ENCODE measurements at places on chromosomes 5 and 9.

DNA sequence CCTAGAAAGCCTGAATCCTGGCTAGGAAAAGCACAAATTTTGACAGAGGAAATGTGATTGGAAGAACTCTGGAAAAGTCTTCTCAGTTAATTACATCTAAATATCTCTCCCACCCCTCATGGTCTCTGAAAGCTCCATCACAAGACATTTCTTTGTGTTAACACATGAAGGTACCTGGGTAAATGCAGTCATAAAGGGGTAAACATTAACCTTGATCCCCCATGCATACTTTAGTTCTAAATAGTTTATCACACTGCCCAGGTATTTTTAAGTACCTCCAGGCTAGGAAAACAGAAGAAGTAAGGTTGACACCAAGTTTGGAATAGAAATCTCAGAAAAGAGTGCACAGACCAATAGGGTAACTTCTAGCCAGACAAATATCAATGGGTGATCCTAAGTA lies 334.5 kb downstream of the PIK3R1 start:
- no peak overlapping the region for H3K4me3 ChIP-seq
- no peaks in the 10 kb centered on the region for H3K27me3 ChIP-seq
- no peak overlapping the region for H3K27ac ChIP-seq
- no peaks in the 10 kb centered on the region for H3K36me3 ChIP-seq
- no peak for DNase-seq

DNA sequence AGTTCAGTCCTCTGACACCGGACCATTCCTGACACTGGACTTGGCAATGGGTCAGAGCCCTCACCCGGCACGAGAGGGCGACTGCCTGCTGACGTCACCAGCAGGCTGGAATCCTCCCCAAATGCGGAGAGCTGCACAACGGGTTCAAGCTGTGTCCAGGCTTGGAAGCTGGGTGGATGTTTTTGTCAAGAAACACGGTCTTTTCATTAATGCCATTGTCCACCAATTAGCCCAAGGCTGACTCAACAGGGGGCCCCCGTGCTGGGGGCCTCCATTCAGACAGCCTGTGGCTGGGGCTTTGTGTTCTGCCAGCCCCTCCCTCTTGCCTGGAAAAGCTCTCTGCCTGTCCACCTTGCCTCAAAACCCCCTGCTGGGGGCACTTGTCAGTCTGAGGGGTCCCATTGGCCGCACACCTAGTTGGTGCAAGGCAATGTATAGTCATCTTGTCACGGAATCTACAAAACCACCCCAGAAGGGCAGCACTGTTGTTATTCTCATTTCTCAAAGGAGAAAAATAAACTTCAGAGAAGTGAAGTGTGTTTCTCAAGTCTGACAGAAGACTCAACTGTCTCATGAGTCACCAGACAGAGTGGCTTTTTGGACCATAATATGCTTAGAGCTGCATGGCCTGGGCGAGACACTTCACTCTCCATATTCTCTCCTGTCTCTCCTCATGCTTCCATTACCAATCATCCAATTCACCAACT lies 24.6 kb downstream of the NDUFA8 start:
- H3K4me3 ChIP-seq: no peak overlapping the region
- H3K4me1 ChIP-seq: peaks cover 19% of the 10 kb centered on the region
- no peak overlapping the region for H3K27ac ChIP-seq
- peak; percentile 80 for DNase-seq

- DNase-seq: no peak
- no peaks in the 10 kb centered on the region for H3K4me1 ChIP-seq
- H3K4me3 ChIP-seq: no peak overlapping the region
These were observed 65.9 kb downstream of the CYFIP2 start for GRCh38 chr5:157331807-157332206.

GRCh38 chr5:160001457-160001856 lies 7.5 kb upstream of the TTC1 start:
- H3K27ac ChIP-seq: no peak overlapping the region
- H3K36me3 ChIP-seq: no peaks in the 10 kb centered on the region
- DNase-seq: no peak
- H3K27me3 ChIP-seq: peaks cover 12% of the 10 kb centered on the region

DNA sequence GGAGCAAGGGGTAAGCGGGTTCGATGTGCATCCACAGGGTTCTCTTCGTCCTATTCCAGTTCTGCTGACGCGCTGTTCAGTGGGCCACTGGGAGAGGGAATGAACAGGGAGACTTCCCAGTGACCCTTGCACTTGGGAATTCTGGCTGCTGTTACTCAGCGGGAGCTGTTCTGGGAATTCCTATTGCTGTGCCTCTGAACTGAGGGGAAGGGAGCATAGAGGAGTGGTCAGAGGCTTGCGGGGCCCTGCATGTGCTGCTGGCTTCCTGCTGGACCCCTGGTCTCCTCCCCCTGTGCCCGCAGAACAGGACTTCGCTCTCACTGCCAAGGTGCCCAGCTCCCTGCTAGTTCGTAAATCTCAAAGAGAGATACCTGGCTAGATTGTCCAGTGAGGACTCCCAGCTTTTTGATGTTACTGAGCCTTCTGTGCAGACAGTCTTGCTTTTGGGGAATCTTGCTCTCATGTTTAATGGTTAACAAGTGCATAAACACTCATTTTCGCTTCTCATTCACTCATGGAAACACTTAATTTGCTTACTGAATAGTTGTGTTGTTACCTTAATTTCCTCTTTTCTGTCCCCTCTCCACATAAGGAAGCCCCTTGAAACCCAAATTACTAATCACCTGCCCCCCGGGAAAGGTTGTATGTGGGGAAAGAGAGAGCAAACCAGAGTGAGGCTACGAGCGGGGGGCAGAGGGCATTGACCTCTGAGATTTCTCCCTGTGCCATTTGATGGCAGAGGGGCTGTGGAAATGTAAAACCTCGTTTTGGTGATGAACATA lies 5.9 kb downstream of the TRIO start:
- H3K4me3 ChIP-seq: no peak overlapping the region
- no peaks in the 10 kb centered on the region for H3K36me3 ChIP-seq
- H3K27ac ChIP-seq: no peak overlapping the region

- H3K27me3 ChIP-seq: no peaks in the 10 kb centered on the region
- H3K27ac ChIP-seq: no peak overlapping the region
- peak; percentile 57 for DNase-seq
- no peaks in the 10 kb centered on the region for H3K36me3 ChIP-seq
- H3K4me1 ChIP-seq: peaks cover 9% of the 10 kb centered on the region
These were observed 295.5 kb downstream of the DTWD2 start for GRCh38 chr5:118692811-118693342.

DNA sequence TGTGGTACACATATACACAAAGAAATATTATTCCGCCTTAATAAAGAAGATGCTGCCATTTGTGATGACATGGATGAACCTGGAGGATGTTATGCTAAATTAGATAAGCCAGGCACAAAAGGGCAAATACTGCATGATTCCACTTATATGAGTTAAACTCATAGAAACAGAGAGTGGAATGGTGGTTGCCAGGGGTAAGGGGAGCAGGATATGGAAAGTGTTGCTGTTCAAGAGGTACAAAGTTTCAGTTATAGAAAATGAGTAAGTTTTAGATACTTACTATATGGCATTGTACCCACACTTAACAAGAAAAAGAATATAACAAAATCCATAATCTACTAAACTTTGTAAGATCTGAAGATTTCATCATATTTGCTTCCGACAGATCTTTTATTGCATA lies 252.2 kb downstream of the SYK start:
- H3K36me3 ChIP-seq: no peaks in the 10 kb centered on the region
- no peak for DNase-seq
- H3K27me3 ChIP-seq: peaks cover 5% of the 10 kb centered on the region
- H3K4me1 ChIP-seq: no peaks in the 10 kb centered on the region

DNA sequence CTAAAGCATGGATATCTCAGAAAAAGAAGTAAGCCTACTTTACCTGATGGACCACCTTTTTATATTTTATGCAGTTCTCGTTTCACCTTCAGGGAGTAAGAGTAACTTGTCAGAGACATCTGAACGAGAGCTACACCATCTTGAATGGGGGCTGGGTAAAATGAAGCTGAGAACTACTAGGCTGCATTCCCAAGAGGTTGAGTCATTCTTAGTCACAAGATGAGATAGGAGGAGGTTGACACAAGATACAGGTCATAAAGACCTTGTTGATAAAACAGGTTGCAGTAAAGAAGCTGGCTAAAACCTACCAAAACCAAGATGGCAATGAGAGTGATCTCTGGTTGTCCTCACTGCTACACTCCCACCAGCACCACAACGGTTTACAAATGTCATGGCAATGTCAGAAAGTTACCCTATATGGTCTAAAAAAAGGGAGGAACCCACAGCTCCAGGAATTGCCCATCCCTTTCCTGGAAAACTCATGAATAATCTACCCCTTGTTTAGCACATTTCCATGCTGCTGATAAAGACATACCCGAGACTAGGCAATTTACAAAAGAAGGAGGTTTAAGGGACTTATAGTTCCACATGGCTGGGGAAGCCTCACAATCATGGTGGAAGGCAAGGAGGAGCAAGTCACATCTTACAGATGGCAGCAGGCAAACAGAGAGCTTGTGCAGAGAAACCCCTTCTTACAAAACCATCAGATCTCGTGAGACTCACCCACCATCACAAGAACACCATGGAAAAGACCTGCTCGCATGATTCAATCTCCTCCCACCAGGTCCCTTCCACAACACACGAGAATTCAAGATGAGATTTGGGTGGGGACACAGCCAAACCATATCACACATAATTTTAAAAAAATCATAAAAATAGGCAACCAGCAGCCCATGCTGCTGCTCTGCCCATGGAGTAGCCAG lies 62.5 kb downstream of the GIN1 start:
- no peak overlapping the region for H3K27ac ChIP-seq
- DNase-seq: no peak

DNA sequence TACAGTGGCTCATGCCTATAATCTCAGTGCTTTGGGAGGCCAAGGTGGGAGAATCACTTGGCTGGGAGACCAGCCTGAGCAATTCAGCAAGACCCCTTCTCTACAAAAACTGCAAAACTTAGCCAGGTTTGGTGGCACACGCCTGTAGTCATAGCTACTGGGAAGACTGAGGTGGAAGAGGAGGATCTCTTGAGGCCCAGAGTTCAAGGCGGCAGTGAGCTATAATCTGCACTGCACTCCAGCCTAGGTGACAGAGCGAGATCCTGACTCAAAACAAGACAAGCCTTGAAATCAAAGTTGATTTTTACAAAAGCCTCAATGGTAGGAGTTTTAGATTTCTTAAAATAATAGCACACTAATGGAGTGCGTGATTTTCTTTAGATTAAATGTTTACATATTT lies 14.6 kb downstream of the UBE2D2 start:
- no peak for DNase-seq
- H3K27ac ChIP-seq: no peak overlapping the region
- no peaks in the 10 kb centered on the region for H3K27me3 ChIP-seq
- no peak overlapping the region for H3K4me3 ChIP-seq
- H3K4me1 ChIP-seq: no peaks in the 10 kb centered on the region

DNA sequence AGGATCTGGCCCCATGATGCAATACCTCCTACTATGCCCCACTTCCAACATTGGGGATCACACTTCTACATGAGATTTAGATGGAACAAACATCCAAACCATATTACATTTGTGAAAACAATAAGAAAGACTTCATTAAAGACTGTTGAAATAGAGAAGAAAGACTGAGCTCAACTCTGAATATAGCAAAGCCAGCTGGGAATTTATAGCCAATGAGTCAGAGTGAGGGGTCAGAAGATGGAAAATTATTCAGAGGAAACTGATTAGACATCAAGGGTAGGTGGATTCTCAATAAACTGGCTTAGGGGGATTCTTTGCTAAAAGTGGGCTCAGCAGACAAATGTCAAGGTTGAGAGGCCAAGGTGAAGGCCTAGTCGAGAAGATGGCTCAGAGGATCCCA lies 25.6 kb downstream of the BTF3 start:
- no peak overlapping the region for H3K4me3 ChIP-seq
- no peak overlapping the region for H3K27ac ChIP-seq
- H3K27me3 ChIP-seq: no peaks in the 10 kb centered on the region

DNA sequence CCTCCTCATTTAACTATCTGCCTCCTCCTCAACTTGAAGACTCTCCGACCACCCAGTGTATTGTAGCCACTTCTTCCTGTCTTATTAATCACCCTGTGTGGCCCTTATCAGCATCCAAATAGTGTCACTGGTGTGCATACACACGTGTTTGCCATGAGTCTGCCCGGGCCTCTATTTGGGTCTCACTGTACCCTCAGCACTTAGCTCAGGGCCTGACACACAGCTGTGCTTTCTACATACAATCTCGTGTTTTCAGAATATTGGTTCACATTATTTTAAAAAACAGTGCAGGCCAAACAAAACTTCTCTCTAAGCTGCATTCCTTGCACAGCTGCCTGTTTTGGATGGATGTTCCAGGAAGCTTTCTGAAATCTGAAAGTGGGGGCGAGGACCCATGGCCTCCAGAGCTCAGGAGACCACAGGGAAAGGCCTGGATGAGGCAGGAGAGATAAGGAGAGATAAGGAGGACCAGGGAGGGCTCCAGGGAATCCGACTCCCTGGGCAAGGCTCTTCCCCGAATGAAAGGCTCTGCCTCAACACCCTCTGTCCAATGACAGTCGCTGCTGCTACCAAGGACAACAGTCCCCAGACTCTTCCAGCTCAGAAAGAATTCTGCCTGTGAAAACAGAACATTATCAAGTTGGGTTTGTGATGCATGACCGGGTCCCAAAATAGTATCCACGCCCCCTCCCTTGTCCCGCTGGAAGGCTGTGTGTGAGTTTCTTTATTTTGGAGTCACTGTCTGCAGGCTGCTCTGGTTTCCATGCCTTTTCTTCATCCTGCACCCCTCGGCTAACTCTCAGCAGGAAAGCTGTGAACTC lies 255.6 kb downstream of the NSG2 start:
- H3K27ac ChIP-seq: no peak overlapping the region
- H3K4me3 ChIP-seq: no peak overlapping the region
- H3K4me1 ChIP-seq: peaks cover 39% of the 10 kb centered on the region
- DNase-seq: peak; percentile 62
- H3K27me3 ChIP-seq: no peaks in the 10 kb centered on the region
- H3K36me3 ChIP-seq: no peaks in the 10 kb centered on the region

GRCh38 chr5:97600486-97600885 lies 417.4 kb upstream of the RIOK2 start:
- no peak for DNase-seq
- H3K27me3 ChIP-seq: no peaks in the 10 kb centered on the region
- no peak overlapping the region for H3K27ac ChIP-seq
- H3K36me3 ChIP-seq: no peaks in the 10 kb centered on the region
- no peak overlapping the region for H3K4me3 ChIP-seq

GRCh38 chr9:15509931-15510788 lies 610 bp downstream of the PSIP1 start:
- H3K4me3 ChIP-seq: peak overlapping the region; percentile 90
- H3K27me3 ChIP-seq: no peaks in the 10 kb centered on the region
- H3K27ac ChIP-seq: peak overlapping the region; percentile 100
- peaks cover 39% of the 10 kb centered on the region for H3K36me3 ChIP-seq
- DNase-seq: peak; percentile 82
- H3K4me1 ChIP-seq: peaks cover 43% of the 10 kb centered on the region

- H3K27me3 ChIP-seq: no peaks in the 10 kb centered on the region
- peaks cover 65% of the 10 kb centered on the region for H3K4me1 ChIP-seq
- peak overlapping the region; percentile 46 for H3K27ac ChIP-seq
These were observed 144.9 kb upstream of the CDH6 start for GRCh38 chr5:31048282-31049270.

All from neural progenitor cell (in vitro differentiated cells).